ENCODE measurements at places on chromosomes 7 and 10.
A peak's percentile ranks its signal among the peaks of the same experiment; 100 is the strongest.

- no peak overlapping the region for H3K4me3 ChIP-seq
- no peaks in the 10 kb centered on the region for H3K4me1 ChIP-seq
- H3K27me3 ChIP-seq = no peaks in the 10 kb centered on the region
- H3K36me3 ChIP-seq = no peaks in the 10 kb centered on the region
- no peak overlapping the region for H3K27ac ChIP-seq
- DNase-seq = no peak
Measured at GRCh38 chr10:9508606-9509005, 1454.1 kb downstream of the GATA3 start.

DNA sequence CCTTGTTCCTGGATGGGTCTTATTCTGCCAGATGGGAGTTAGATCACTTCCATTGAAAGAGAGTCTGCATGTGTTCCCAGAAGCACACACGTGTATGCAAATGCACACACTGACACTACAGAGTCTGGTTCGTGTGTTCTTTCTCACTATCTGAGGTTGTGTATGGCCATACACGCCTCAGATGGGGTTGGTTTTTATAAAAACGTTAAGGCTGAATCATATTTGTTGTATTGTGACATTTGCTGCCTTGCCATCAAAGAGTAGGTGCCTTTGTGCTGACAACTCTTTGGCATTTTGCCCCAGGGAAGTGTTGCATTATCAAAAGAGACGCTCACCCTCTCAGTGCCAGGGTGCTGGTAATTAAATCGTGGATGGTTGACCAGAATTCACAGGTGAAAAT lies 37.7 kb upstream of the HDAC9 start:
- H3K4me3 ChIP-seq = no peak overlapping the region
- H3K4me1 ChIP-seq = no peaks in the 10 kb centered on the region
- H3K27ac ChIP-seq = no peak overlapping the region
- DNase-seq = no peak
- no peaks in the 10 kb centered on the region for H3K36me3 ChIP-seq

- H3K27ac ChIP-seq = no peak overlapping the region
- no peaks in the 10 kb centered on the region for H3K4me1 ChIP-seq
Measured at GRCh38 chr7:137395420-137395819, 51.9 kb upstream of the PTN start.

GRCh38 chr10:96448021-96448457 lies 65.7 kb downstream of the TLL2 start:
- H3K36me3 ChIP-seq = no peaks in the 10 kb centered on the region
- H3K4me3 ChIP-seq = no peak overlapping the region
- DNase-seq = no peak
- H3K27me3 ChIP-seq = no peaks in the 10 kb centered on the region

DNA sequence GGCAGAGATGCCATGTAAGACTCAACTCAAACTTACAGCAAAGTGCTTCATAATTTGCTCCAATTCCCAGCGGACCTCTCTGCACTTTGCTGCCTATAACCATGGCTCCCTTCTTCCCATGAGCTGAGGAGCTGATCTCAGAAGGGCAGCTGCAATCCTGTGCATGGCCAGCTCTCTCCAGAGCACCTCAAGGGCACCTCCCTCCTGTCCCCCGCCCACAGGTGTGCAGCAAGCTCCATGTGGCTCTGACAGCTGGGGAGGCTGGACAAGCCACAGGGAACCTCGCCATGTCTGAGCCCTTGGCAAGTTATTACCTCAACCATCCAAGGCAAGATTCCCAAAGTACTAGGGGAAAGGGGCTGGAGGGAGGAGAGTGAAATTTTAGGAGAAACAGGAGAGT lies 61.1 kb upstream of the DDC start:
- H3K4me1 ChIP-seq = no peaks in the 10 kb centered on the region
- H3K4me3 ChIP-seq = no peak overlapping the region
- no peaks in the 10 kb centered on the region for H3K27me3 ChIP-seq
- H3K36me3 ChIP-seq = peaks cover 5% of the 10 kb centered on the region
- H3K27ac ChIP-seq = no peak overlapping the region

DNA sequence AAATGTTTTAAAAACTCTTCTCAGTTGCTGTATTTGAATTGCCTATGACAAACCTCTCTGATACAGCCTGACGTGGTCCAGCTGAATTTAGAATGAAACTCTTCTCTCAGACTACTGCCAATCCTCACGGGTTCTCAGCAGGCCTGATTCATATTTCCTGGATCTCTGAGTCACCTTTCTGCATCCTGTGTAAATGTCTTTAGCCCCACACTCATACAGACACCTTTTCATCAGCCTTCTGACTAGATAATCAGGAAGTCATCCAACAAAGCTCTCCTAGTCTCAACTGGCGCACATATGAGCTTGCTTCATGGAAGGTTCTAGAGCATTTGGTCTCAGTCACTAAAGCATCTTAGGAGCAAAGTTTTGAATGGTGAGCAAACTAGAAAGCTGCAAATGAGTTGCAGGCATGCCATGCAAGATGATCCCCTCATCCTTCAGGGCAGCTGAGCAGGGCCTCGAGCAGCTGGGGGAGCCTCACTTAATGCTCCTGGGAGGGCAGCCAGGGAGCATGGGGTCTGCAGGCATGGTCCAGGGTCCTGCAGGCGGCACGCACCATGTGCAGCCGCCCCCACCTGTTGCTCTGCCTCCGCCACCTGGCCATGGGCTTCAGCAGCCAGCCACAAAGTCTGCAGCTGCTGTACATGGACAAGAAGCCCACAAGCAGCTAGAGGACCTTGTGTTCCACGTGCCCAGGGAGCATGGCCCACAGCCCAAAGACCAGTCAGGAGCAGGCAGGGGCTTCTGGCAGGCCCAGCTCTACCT lies 182.8 kb downstream of the ARHGAP12 start:
- H3K36me3 ChIP-seq = no peaks in the 10 kb centered on the region
- H3K4me3 ChIP-seq = no peak overlapping the region
- no peaks in the 10 kb centered on the region for H3K27me3 ChIP-seq
- no peak for DNase-seq

GRCh38 chr10:48450741-48451466 lies 144.4 kb downstream of the MAPK8 start:
- H3K27ac ChIP-seq = no peak overlapping the region
- no peak overlapping the region for H3K4me3 ChIP-seq
- no peaks in the 10 kb centered on the region for H3K36me3 ChIP-seq
- no peak for DNase-seq

DNA sequence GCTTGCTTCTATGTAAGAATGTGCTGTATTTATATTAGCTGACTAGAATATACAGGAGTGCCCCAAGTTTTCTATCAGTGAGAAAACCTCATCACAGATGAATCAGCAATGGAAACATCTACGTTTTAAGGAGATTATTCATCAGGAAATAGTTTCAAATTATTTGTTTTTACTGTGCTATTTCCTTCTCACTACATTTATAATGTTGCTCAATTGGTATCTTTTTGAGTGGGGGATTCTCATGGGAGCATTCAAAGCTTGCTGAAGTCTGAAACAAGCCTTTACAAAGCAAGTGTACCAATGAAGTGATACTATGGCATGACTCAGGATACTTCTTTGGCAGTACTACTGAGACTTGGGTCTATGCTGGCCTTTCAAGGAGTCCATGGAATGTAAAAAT lies 191.1 kb upstream of the SLC26A5 start:
- no peak overlapping the region for H3K27ac ChIP-seq
- H3K4me1 ChIP-seq = no peaks in the 10 kb centered on the region
- no peak for DNase-seq
- H3K4me3 ChIP-seq = no peak overlapping the region

GRCh38 chr7:2814946-2815874 lies 28.9 kb downstream of the GNA12 start:
- DNase-seq = peak; percentile 90
- no peaks in the 10 kb centered on the region for H3K4me1 ChIP-seq
- no peak overlapping the region for H3K4me3 ChIP-seq
- H3K36me3 ChIP-seq = no peaks in the 10 kb centered on the region

DNA sequence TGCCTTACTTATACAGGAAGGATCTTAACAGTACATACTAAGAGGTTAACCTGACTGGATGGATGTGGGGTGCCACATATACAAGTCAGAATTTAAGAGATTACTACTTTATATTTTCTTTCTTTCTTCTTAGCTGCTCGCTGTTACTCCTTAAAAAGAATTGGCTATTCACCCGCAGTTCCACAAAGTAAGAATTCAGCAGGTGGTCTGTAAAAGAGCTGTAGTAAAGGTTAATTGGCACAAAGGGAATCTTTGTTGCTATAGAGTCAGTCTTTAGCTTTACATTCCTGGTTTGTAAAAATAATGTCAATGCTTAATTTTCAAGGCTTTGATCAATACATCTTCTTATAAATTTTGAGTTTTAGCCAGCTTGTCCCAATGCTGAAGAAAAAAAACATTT lies 43.2 kb downstream of the RALA start:
- H3K27ac ChIP-seq = no peak overlapping the region
- H3K4me1 ChIP-seq = no peaks in the 10 kb centered on the region
- no peak overlapping the region for H3K4me3 ChIP-seq
- no peak for DNase-seq
- H3K36me3 ChIP-seq = no peaks in the 10 kb centered on the region
- no peaks in the 10 kb centered on the region for H3K27me3 ChIP-seq
